ENCODE measurements at places on chromosomes 16 and 17. TPM values are rescaled to one million over a fixed set of nuclear protein-coding genes. Genes with fewer than 3 reads are reported as not detected.

RASD1 gene
- total RNA-seq, result 72.9 TPM

ACAP1 gene
- 8.3 TPM for total RNA-seq

SLFN14 gene
- not detected for total RNA-seq

KRT20 gene
- not detected for total RNA-seq

ACSM2A gene
- not detected for total RNA-seq

Measured in stomach (tissue), 19 donors.